Mesothelial cell of epicardium (in vitro differentiated cells): ENCODE measurements at places on chromosomes 2 and 18.

DNA sequence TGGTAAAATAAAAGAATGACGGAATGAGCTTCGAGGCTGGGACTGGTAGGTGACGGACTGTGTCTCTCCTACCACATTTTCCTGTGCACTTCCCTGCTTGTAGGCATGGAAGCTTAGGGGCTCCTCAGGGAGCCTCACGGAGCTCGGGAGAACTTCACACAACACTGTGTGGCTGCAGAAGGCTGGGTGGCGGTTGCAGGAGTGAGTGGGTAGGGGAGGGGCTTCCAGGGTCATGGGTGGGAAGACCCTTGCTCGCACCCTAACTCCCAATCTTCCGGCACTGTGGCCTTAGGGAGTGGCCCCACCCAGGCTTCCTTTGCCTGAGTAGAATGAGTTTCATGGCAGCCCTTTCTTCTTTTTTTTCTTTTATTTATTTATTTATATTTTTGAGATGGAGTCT is 128.6 kb downstream of the INHBB start:
- no peak for DNase-seq
- peaks cover 7% of the 10 kb centered on the region for H3K27me3 ChIP-seq
- H3K4me1 ChIP-seq: peaks cover 7% of the 10 kb centered on the region
- no peaks in the 10 kb centered on the region for H3K36me3 ChIP-seq
- no peak overlapping the region for H3K4me3 ChIP-seq

DNA sequence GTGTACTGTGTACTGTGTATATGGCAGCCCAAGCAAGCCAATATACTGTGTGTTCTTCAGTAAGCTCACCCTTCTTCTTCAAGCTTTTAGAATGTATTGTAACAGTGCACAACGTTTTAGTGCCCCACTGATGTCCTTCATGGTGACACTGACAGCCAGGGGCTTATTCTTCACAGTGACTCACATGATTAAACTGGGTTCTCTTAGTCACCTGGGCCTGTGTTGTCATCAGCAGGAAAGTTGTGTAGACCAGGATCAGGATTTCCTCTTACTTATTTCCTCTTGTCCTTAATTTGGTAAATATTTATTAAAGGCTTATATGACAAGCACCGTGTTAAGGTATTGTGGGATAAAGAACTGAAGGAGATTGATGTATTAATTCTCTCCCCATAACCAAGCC is 67.9 kb upstream of the THOC1 start:
- no peak for DNase-seq
- H3K27ac ChIP-seq: no peak overlapping the region
- peaks cover 20% of the 10 kb centered on the region for H3K4me1 ChIP-seq
- peaks cover 40% of the 10 kb centered on the region for H3K36me3 ChIP-seq
- no peaks in the 10 kb centered on the region for H3K27me3 ChIP-seq

DNA sequence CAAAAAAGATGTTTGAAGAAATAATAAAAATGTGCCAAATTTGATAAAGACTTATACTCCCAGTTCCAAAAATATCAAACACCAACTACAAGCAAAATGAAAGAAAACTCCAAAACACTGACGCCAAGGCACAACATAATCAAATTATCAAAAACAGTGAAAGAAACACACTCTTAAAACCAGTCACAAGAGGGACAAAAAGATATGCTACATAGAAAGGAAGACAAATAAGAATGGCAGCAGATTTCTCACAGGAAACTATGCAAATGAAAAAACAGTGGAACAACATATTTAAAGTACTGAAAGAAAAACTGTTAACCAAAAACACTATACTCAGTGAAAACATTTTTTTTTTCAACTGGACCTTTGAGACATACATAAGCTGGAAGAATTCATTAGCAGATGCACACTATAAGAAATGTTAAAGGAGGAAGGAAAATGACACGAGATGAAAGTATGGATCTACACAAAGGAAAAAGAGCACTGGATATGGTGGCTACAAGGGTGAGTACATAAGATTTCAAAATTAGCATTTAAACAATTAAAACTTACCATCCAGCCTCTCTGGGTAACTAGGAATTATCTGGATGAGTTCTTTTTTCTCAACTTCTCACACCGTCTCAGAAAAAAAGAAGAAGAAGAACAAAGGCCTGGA is 94.0 kb upstream of the ACVR1C start:
- H3K4me3 ChIP-seq: no peak overlapping the region
- peaks cover 59% of the 10 kb centered on the region for H3K36me3 ChIP-seq
- H3K27me3 ChIP-seq: no peaks in the 10 kb centered on the region
- H3K27ac ChIP-seq: no peak overlapping the region
- no peak for DNase-seq

GRCh38 chr2:157477919-157478318 is 34.0 kb upstream of the CYTIP start:
- peaks cover 2% of the 10 kb centered on the region for H3K27me3 ChIP-seq
- no peak overlapping the region for H3K27ac ChIP-seq
- no peaks in the 10 kb centered on the region for H3K4me1 ChIP-seq
- DNase-seq: no peak
- H3K4me3 ChIP-seq: no peak overlapping the region

GRCh38 chr18:62556397-62556796 is 33.6 kb downstream of the ZCCHC2 start:
- H3K36me3 ChIP-seq: peaks cover 41% of the 10 kb centered on the region
- H3K4me3 ChIP-seq: no peak overlapping the region
- DNase-seq: no peak
- H3K27me3 ChIP-seq: no peaks in the 10 kb centered on the region
- H3K4me1 ChIP-seq: no peaks in the 10 kb centered on the region

- no peaks in the 10 kb centered on the region for H3K27me3 ChIP-seq
- no peak overlapping the region for H3K27ac ChIP-seq
- H3K4me1 ChIP-seq: peaks cover 8% of the 10 kb centered on the region
- no peak overlapping the region for H3K4me3 ChIP-seq
- H3K36me3 ChIP-seq: peaks cover 2% of the 10 kb centered on the region
- no peak for DNase-seq
Measured at GRCh38 chr2:58598171-58598570, 357.0 kb upstream of the FANCL start.

GRCh38 chr2:37325625-37326071 is 1.0 kb upstream of the PRKD3 start:
- H3K4me3 ChIP-seq: peak overlapping the region; percentile 77
- DNase-seq: no peak
- no peaks in the 10 kb centered on the region for H3K27me3 ChIP-seq
- no peaks in the 10 kb centered on the region for H3K36me3 ChIP-seq
- H3K27ac ChIP-seq: peak overlapping the region; percentile 62
- H3K4me1 ChIP-seq: peaks cover 37% of the 10 kb centered on the region

DNA sequence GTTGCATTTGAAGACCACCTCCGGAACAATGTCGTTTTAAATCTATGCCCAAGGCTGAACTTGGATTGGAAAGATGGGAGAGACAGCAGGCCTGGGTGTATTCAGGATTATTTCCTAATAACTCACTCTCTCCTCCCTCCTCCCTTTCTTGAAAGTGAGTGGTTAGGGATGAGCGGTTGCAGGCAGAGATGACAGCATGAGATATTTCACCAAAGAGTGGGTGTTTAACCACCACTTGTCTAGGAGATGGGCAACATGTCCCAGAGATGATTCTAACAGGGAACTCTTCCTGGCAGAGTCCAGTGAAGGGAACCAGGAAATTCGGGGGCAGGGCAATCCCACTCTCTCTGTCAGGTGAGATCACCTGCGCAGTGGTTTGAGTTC is 123.2 kb downstream of the KCTD1 start:
- H3K4me3 ChIP-seq: no peak overlapping the region
- no peaks in the 10 kb centered on the region for H3K27me3 ChIP-seq
- no peaks in the 10 kb centered on the region for H3K36me3 ChIP-seq
- DNase-seq: no peak

GRCh38 chr18:69035756-69036155 is 237.9 kb downstream of the CCDC102B start:
- no peaks in the 10 kb centered on the region for H3K4me1 ChIP-seq
- no peak overlapping the region for H3K4me3 ChIP-seq
- no peak overlapping the region for H3K27ac ChIP-seq
- no peaks in the 10 kb centered on the region for H3K36me3 ChIP-seq
- H3K27me3 ChIP-seq: no peaks in the 10 kb centered on the region

DNA sequence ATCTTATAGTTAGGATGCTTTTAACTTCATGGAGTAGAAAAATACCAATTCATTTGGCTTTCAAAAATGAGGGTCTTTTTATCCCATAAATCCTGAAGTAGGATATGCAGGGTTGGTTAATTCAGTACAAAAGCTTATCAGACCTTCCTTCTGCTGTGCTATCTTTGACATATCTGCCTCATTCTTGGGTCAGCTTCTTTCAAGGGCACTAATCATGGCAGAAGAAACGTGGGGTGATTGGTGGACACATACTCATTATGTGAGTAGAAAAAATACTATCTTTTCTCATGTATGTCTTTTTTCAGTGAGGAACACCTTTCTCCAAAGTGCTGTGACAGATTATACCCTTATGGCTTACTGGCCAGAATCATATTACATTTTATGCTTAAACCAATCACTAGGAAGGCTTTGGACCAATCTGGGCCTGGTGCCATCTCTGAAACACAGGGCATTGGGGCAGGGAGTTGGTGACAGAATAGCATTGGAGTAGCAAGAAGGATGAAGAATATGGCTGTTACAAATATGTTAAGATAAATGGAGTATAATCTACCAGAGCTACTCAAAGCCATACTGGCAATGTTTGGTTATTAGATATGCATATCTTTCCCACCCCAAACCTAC is 10.1 kb downstream of the UGP2 start:
- DNase-seq: no peak
- peaks cover 64% of the 10 kb centered on the region for H3K4me1 ChIP-seq
- H3K27me3 ChIP-seq: no peaks in the 10 kb centered on the region

GRCh38 chr2:231663458-231664212 is 44.7 kb upstream of the PTMA start:
- H3K4me1 ChIP-seq: peaks cover 19% of the 10 kb centered on the region
- peak overlapping the region; percentile 61 for H3K27ac ChIP-seq
- no peak for DNase-seq
- no peak overlapping the region for H3K4me3 ChIP-seq
- no peaks in the 10 kb centered on the region for H3K27me3 ChIP-seq

- H3K27ac ChIP-seq: no peak overlapping the region
- H3K4me1 ChIP-seq: no peaks in the 10 kb centered on the region
- no peaks in the 10 kb centered on the region for H3K36me3 ChIP-seq
- no peak for DNase-seq
- H3K27me3 ChIP-seq: peaks cover 31% of the 10 kb centered on the region
Measured at GRCh38 chr18:60596928-60597327, 224.4 kb upstream of the MC4R start.

DNA sequence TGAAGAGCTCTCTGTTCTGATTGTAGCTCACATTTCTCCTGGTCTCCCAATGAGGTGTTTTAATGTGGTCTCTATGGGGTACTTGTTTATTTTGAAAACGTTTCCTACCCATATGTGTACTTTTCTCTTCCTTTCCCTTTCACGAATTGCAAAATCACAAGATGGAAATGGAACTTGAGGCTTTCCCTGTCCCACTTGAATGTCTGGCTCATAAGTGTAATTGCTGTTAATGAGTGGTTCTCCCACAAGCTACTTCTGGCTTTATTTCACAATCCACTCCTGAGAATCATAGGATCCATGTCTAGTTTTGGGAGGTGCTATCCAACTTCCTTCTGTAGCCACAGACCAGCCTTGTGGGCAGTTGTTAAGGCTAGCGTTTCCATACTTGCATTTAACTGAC is 81.1 kb upstream of the CAVIN2 start:
- no peaks in the 10 kb centered on the region for H3K36me3 ChIP-seq
- H3K4me3 ChIP-seq: no peak overlapping the region
- no peak for DNase-seq
- H3K27ac ChIP-seq: no peak overlapping the region
- no peaks in the 10 kb centered on the region for H3K27me3 ChIP-seq
- peaks cover 8% of the 10 kb centered on the region for H3K4me1 ChIP-seq

DNA sequence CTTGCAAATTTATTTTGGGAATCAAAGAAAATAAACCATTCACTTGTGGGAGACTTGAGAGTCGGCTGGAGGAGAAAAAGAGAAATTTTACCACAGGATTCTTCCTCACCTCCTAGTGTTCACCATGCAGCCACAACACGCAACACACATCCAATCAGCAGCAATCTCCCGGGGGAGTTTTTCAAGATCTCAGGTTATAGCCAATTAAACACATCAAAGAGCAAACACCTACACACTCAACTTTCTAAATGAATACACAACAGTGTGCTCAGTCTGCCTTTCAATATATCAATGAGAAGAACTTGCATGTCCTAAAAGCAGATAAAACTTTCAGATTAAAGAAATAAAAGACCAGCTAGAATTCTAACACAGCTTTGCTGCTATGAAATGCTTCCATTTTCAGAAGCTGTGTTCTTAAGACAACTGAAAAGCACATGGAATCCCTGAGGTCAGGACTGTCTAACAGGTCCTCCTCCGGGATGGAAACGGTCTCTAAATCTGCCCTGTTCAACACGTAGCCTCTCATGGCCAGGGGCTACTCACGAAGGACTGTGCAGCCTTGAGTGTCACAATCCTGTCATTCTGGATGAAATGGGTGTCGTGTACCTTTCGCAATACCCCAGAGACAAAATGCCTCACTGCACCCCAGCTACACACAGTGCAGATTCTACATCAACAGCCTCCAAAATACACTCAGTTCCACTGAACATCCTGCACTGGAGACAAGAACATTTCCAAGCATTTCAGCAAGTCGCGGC is 84.2 kb downstream of the ZNF516 start:
- peaks cover 21% of the 10 kb centered on the region for H3K36me3 ChIP-seq
- H3K4me3 ChIP-seq: no peak overlapping the region
- H3K27me3 ChIP-seq: no peaks in the 10 kb centered on the region
- DNase-seq: no peak

DNA sequence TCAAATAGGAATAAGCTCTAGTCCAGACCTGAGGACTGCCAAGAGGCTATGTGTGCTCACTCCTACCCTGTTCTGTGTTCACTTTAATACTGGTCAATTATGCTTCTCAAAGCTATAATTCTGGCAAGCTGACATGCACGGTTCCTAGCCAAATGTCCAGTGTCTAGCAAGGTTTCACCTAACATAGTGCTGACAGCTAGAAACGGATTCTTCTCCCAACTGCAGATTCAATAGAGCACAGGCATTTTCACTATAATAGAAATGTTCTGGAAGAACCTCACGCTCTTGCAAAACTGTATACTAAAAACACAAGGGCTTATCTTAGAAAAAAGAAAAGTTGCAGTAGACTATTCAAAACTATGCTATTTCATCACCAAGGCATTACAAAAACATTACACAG is 45.1 kb downstream of the HDAC4 start:
- H3K4me3 ChIP-seq: no peak overlapping the region
- H3K4me1 ChIP-seq: peaks cover 4% of the 10 kb centered on the region
- no peak for DNase-seq
- H3K36me3 ChIP-seq: peaks cover 31% of the 10 kb centered on the region
- no peak overlapping the region for H3K27ac ChIP-seq
